Spleen (tissue), 13 donors: ENCODE measurements at places on chromosomes 6 and 20. TPM values are rescaled to one million over a fixed set of nuclear protein-coding genes. Genes with fewer than 3 reads are reported as not detected.

ARMH2 gene
- total RNA-seq: 1.4 TPM

SLA2 gene
- total RNA-seq: 10.4 TPM

SEL1L2 gene
- total RNA-seq: not detected

PAQR8 gene
- total RNA-seq: 11.6 TPM

TNFRSF6B gene
- total RNA-seq: 30.3 TPM

SDHAF4 gene
- total RNA-seq: 9.8 TPM

RBM24 gene
- 0.47 TPM for total RNA-seq

ATP6V1G2 gene
- 3.7 TPM for total RNA-seq

RBBP8NL gene
- total RNA-seq: not detected

DEFB116 gene
- not detected for total RNA-seq

SAMD10 gene
- total RNA-seq: 10.8 TPM

LST1 gene
- total RNA-seq: 139 TPM

EPB41L1 gene
- 18.6 TPM for total RNA-seq

NCOA5 gene
- 30.3 TPM for total RNA-seq

UBE2C gene
- 9.1 TPM for total RNA-seq

C6orf47 gene
- 33.1 TPM for total RNA-seq

SNX21 gene
- 17.0 TPM for total RNA-seq

KIAA1755 gene
- total RNA-seq: 4.8 TPM
